RWPE1 (cell line): ENCODE measurements at places on chromosomes 12 and 14.

DNA sequence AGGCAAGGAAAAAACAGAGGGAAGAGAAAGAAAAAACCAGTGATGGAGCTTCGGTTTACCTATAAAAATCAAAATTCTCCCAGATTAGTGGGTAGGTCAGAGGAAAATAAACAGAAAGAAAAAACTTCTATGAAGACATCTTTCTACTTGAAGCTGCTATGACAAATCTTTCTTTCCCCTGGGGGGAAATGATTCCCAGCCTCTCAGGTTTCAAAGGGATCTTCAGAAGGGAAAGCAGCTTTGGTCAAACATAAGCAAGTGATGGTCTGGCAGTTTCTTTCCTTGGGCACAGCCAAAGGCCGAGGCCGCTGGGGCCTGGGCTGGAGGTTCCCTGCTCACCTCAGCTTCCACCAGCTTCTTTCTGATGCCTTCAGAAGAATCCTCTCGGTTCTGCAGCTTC lies 104.5 kb downstream of the PRKAB1 start:
- DNase-seq, result no peak

- no peak for DNase-seq
These were observed 119.0 kb upstream of the FKBP4 start for GRCh38 chr12:2675776-2676175.

GRCh38 chr14:104187121-104187889 lies 48.9 kb downstream of the KIF26A start:
- DNase-seq, result no peak

- DNase-seq, result peak; percentile 41
These were observed 28.7 kb downstream of the MLXIP start for GRCh38 chr12:122107261-122107660.

DNA sequence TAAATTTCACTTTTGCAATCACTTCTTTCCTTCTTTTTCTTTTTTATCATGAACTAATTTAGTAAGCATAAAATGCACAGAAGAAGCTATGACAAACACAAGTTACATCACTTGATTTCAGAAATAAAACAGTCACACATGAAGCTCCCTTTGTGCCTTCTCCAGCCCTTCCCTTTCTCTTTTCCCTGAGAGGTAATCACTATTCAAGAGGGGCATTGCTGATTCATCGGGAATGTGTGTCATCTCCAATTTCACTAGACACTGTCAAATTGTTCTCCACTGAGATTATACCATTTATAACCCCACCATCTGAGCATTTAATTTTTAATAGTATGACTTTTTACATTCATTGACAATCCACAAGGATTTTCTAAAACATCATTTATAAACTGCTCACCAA lies 91.6 kb upstream of the PTPRQ start:
- peak; percentile 2 for DNase-seq

DNA sequence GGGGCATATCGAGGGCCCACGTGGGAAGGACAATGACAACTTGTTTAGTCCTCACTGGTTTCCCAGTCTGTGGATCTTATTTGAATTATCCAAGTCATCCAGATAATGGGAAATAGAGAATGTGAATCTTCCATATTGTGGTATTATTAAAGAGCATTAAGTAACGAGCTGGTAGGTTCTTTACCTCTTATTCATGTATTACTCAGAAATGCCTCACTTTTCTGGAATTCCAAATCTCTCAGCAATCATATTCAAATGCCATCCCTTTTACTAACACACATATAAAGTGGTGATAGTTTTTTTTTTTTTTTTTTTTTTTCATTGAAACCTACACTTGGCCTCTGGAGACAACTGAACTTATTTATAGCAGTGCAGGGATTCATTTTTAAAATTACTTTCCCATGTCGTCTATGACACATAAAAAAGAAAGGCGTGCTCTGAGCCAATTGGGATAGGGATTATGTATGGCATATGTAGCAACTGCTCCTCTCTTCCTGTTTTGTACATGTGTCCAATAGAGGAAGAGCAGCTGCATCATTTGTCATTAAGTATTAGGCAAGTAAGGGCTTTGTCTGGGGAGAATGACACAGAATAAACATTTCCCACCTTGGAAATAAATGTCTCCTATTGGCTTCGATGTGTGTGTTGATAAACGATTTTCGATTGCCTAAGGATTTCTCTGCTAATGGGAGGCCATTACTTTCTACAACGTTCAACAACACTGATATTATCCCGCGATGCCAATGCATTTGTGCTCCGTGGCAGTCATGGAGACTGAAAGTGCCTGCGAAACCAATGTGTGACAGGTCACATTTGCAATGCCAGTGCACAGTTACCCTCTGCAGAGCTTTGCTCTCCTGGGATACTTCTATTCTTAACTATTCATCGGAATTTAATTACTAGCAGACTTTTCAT lies 78.6 kb upstream of the IFNG-AS1 start:
- peak; percentile 78 for DNase-seq

- DNase-seq, result no peak
These were observed at the start of gene DCN for GRCh38 chr12:91182636-91183455. DCN (minus strand) TSS chr12:91182817; CDS start chr12:91178552, 4,265 bp downstream.

GRCh38 chr12:30885321-30885720 lies 41.2 kb upstream of the TSPAN11 start:
- no peak for DNase-seq

GRCh38 chr12:47820631-47821345 lies 1.1 kb upstream of the HDAC7 start:
- peak; percentile 98 for DNase-seq

- DNase-seq, result no peak
These were observed 15.9 kb upstream of the CLEC4E start for GRCh38 chr12:8556531-8557097.

DNA sequence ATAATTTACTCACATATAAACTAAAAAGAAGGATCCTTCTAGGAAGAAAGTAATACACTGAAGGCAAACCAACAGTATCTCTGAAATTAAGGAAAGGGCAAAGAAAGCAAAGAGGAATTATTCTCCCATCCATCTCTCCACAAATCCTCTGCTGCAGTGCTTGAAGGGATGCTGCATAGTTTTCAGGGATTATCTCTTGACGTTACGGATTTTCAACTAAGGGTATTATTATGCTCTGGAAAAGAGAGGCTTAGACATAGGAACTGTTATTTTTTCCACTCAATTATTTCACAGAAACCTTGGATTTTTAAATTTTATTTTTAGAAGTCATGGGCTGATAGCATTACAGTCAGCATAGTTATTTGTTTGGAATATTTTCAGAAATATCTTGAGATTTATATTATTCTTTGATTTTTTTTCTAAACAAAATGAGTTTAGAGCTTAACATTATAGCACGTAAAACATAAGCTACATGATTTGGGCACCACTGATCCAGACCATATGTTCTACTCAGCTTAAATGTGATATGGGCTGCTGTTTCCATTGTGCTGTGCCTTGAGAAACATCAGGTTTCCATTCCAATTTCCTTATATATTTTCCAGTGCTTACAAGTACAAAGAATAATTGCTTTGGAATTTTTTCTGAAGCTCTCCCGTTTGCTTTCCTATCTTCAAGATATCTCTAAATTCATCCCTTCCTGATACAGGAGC lies 57.9 kb upstream of the DCN start:
- DNase-seq, result no peak

DNA sequence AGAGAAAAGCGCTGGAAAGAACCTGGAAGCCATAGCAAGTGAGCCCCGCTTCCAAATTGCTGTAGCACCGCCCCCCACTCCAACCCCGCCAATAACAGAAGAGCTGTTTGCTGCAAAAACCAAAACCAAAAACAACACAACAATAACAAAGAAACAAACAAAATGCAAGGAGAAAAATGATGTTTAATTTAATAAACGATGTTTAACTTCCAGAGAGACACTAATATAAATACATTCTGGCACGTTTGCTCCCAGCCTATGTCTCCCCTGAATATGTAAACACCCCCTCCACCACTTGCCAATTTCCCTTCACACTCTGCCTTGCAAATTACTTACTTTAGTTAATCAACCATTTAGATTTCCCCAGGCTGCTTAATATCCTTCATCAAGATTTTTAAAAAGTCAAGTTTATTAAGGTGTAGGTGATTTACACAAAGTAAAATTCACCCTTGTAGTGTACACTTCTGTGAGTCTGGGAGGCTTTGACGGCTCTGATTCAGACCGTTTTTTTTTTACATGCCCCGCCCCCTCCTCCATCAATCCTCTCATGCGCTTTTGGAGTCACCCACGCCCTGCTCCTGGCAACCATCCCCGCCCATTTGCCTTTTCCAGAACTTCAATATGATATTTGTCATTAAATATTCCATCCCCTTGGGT lies 482 bp upstream of the IFI27L2 start:
- DNase-seq, result peak; percentile 48

DNA sequence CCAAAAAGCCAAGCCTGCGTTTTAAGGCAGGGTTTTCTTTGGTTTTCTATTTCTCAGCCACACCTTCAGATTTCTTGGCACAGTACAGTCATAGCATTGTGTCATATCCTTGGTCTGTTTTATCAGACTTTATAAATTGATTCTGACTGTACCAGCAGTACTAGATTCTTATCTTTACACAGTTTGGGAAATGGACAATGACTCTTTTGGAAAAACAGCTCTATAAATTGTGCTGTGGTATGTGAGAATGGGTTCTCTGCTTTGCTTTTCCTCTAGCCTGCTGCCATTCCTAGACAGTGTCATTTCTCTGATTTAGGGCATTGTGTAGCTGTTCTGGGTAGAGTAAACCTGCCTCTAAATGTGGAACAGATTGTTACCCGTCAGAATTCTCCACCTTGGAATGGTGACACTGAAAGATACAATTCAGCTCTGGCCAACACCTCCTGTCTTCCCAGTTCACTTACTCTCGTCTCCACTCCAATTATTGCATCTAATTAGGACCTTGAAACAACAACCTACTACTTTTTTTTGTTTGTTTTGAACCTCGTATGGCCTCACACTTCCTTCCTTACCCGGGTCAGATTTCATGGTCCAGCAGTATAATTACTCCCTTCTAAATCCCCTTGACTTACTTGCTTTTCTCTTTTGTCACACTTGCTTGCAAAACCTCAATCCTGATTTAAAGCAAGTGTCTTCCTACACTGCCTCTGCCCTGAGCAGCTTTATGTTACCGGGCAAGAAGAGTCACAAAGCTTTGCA lies 226.3 kb downstream of the ERC1 start:
- DNase-seq, result peak; percentile 54

DNA sequence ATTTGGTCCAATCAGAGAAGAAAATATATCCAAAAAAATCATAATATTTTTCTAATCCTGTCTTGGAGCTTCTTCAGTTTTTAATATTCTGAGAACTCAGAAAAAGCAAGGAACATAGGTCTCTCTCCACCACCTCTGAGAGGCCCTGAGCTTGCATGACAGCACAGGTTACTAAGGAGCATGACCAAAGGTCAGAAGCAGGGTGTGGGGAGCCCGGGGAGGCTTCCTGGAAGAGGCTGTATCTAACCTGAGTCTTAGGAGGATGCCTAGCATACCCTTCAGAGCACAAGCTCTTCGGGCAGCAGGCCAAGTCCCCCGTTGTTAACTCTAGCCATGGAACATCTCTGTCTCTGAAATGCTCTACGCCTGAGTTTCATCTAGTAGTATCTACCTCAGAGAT lies 15.7 kb upstream of the STON2 start:
- DNase-seq, result no peak

- peak; percentile 75 for DNase-seq
These were observed 21.1 kb downstream of the IRF2BPL start for GRCh38 chr14:77007183-77007974.

- DNase-seq, result no peak
These were observed 3.5 kb upstream of the PHLDA1 start for GRCh38 chr12:76035045-76035444.

DNA sequence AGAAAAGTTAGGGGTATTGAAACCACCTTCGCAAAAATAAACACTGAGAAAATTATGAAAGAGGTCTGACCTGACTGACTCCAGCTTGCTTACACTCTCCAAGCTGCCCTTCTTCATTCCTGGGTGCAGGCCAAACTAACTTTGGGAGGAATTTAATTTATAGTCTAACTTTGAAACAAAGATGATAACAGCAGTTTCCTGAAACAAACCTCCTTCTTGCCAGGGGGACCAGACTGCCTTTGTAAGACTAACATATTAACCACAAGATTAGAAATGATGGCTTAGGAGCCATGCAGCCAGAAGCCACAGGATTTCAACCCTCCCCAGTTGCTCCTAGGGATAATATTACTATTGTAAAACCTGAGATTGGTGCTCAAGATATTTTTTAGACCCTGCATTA lies 13.8 kb upstream of the EEA1 start:
- DNase-seq, result no peak

GRCh38 chr14:93462479-93462878 lies 31.7 kb downstream of the UNC79 start:
- no peak for DNase-seq

DNA sequence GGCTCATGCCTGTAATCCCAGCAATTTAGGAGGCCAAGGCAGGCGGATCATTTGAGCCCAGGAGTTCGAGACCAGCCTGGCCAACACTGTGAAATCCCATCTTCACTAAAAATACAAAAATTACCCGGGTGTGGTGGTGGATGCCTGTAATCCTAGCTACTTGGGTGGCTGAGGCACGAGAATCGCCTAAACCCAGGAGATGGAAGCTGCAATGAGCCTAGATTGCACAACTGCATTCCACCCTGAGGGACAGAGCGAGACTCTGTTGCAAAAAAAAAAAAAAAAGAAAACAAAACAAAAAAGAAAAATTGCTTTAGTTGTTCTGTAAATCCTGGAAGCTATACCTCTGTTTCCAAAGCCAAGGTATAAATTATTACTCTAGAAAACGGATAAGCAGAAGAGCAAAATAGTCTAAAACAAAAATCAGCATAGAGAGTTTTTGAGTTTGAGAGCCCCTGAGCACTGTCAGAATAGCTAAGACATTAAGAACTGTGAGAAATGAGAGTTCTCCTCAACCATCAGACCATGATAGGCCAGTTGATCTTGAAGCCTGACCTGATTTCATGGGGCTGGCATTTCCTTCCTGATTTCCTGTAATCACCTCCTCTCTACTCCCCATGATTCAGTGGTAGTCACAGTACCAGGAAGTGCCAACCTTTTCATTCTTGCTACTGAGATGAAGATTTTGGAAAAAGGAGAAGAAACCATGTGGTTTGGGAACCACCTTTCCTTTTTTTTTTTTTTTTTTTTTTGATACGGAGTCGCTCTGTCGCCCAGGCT lies 31.7 kb downstream of the ATP2A2 start:
- DNase-seq, result peak; percentile 76

- DNase-seq, result peak; percentile 91
These were observed at the start of gene CCND2 for GRCh38 chr12:4273652-4274395. CCND2 (plus strand) TSS chr12:4273762; CDS start chr12:4274041, 279 bp downstream.

GRCh38 chr14:34041220-34041619 lies 90.3 kb upstream of the EGLN3 start:
- DNase-seq, result no peak

- DNase-seq, result no peak
These were observed 35.8 kb upstream of the SPPL3 start for GRCh38 chr12:120940006-120940405.

- DNase-seq, result peak; percentile 25
These were observed 163.2 kb upstream of the CCDC198 start for GRCh38 chr14:57656853-57657252.
